ENCODE measurements at places on chromosomes 2 and 18.

DNA sequence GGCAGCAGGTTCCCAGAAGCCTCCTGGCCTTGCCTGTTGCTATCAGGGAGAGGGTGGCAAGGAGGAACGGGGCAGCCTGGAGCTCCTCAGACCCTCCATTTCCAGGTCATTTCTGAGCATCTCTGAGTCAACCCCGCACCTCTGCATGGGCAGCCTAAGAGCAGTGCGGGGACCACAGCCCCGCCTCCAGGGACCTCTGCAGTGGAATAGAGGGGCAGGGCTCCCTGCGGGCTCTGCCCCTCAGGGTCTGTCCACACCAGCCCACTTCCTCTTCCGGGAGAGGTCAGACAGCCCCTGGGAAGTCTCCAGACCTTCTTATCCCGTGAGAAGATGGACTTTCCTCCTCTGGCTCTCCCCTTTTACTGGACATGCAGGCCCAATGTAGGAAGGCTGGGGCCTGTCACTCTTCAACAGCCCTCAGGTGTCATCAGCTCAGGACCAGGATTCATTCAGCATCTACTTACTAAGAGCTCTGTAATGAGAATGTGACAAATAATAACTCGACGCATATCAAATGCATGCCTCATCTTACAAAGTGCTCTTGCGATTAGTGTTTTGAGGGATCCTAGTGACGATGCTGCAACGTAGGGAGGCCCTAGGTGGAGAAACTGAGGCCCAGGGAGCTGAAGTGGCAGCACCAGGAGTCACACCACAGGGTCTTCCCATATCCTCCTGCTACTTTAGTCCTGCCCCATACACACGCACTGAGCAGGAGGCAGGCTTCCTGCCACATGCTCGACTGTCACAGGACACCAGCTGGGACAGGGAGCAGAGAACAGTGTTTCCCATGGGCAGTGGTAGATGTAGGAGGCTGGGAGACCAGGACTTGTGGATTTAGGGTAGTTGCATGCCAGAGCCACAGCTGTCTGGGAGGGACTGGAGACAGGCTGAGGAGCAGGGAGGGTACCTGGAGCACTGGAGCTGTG lies 28.0 kb downstream of the SH2D6 start:
- no peak for DNase-seq

GRCh38 chr18:24128700-24129099 lies 10.2 kb upstream of the CABYR start:
- DNase-seq: no peak

DNA sequence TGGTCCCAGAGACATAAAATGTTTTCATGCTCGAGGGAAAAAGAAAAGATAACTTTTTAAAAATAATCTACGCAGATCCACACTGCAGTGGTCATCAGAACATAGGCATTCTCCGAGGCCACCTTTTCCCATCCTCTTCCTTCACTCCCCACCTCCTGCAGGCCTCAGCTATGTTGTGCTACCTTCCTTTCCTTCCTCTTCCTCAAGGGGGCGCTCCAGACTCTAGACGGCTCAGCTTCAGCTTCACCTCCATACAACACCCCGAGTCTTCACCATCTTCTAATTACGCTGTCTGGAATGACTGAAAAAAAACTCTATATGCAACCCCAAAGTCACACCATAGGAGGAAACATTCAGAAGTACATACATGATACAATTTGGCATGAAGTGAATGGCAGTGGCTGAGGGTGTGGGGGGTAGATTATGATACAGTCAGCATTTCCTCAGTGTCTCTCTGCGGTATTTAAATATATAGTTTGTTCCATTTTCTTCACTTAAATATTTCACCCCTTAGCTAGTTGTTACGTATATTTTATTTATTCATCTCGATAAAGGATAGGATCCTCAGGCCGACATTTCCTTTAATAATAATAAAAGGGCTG lies 583.6 kb downstream of the IRS1 start:
- peak; percentile 56 for DNase-seq

DNA sequence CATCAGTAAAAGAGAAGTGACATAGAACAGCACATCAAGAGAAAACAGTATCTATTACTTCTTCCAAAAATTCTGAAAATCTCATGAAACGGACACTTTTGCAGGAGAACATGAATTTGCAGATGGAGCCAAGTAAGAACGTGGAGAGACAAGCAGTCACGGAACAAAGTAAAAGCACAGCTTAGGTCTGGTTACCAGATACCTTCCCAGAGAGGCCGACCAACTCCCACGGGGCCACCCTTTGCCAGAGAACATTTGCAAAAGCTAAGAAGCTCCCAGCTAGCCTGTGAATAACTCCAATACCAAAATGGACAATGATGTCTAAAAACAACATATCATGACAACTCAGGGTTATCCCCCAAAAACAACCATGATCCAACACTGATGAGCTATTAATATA lies 38.9 kb downstream of the THAP4 start:
- no peak for DNase-seq

DNA sequence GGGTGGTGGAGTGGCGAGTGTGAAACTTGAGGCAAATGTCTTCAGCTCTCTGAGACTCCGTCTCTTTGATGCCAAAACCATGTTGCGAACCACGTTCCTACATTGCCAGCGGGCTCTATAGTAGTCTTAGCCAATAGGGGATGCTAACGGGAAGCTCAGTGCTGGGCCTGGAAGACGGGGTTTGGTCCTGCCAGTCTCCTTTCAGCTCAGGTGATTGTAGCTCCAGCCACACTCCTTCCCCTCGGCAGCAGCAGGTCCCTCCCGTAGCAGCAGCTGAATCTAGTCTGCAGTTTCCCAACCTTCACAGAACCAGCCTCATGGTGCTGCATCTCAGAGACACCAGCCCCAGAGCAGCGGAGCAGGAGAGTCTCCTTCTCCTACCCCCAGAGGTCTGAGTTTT lies 109.7 kb downstream of the TFCP2L1 start:
- DNase-seq: no peak

DNA sequence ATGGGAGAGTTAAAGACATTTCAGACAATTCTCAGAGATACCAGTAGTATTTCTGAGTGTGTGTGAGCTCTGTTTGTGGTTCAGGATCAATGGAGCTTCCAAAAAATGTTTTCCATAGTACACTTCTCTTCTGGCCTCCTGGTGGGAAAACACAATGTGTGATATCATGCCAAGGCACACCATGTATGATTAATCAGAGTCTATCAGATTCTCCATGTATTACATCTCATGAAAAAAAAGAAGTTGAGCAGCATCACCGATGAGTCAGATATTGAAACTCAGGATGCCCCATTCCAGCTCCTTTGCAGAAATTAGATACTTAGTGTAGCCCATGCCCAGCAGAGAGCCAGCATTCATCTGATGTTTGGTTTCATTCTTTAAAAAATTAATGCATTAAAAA lies 620.3 kb upstream of the POU3F3 start:
- no peak for DNase-seq

DNA sequence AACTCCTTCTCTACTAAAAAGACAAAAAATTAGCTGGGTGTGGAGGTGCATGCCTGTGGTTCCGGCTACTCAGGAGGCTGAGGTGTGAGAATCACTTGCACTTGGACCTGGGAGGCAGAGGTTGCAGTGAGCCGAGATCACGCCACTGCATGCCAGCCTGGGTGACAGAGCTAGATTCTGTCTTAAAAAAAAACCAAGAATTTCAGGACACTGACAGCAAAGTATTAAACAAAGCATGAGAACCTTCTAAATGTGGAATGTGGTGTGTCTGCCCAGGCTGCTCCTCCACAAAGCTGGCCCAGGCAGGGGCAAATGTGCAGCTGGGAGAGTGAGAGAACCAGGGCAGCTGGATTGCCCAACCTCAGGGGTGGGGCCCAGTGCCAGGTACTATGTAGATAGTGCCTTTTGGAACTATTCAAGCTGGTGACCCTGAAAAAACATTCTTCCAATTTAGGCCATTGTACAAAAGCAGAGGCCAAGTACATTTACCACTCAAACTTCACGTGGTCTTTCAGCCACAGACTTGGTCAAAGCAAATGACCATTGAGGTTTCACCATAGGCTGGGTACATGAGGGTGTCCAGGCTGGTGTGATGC lies 6.7 kb upstream of the UGT1A5 start:
- no peak for DNase-seq

- DNase-seq: no peak
Measured at GRCh38 chr2:22359071-22359672, 1025.8 kb upstream of the KLHL29 start.

GRCh38 chr18:7198326-7198725 lies 32.6 kb upstream of the LRRC30 start:
- DNase-seq: no peak

DNA sequence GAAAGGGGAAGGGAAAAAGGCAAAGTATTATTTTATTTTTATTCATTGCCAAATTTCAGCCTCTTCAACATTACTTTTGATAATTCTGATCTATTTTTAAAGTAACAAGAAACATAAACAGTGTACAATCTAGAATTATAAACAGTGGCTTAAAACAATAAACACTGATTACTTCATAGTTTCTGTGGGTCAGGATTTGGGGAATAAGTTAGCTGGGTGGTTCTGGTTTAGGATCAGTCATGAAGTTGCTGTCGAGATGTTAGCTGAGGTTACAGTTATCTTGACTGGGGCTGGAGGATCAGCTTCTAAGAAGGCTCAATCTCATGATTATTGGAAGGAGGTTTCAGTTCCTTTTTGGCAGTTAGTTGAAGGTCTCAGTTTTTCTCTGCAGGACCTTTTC lies 109.2 kb downstream of the SCN2A start:
- no peak for DNase-seq

- no peak for DNase-seq
Measured at GRCh38 chr18:67995769-67996168, 479.2 kb upstream of the DSEL start.

GRCh38 chr2:20972792-20973565 lies 70.9 kb downstream of the APOB start:
- no peak for DNase-seq

GRCh38 chr2:178328037-178328436 lies 122.9 kb downstream of the PRKRA start:
- no peak for DNase-seq

GRCh38 chr2:42652086-42652485 lies 83.7 kb downstream of the MTA3 start:
- no peak for DNase-seq

DNA sequence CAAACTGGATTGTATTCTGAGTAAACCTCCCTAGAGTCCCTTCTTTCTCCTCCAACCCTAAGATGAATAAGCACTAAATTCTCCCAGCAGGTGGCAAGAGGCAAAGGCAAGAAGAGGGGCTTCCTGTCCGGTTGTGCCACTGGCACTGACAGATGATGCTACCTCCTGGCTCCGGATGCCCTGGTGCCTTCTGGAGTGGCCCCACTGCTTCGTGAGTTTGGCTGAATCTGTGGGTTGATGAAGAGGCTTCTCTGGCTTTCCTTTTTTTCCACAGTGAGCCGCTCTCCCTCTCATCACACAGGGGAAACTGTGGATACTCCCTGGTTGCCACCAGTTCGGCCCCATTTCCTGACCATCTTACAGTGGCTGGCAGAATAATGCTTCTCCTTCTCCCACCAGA lies 404.7 kb downstream of the GALR1 start:
- DNase-seq: no peak

- peak; percentile 65 for DNase-seq
Measured at GRCh38 chr2:128734521-128735295, 416.0 kb upstream of the HS6ST1 start.

GRCh38 chr2:133177196-133177595 lies 391.1 kb downstream of the NCKAP5 start:
- no peak for DNase-seq

DNA sequence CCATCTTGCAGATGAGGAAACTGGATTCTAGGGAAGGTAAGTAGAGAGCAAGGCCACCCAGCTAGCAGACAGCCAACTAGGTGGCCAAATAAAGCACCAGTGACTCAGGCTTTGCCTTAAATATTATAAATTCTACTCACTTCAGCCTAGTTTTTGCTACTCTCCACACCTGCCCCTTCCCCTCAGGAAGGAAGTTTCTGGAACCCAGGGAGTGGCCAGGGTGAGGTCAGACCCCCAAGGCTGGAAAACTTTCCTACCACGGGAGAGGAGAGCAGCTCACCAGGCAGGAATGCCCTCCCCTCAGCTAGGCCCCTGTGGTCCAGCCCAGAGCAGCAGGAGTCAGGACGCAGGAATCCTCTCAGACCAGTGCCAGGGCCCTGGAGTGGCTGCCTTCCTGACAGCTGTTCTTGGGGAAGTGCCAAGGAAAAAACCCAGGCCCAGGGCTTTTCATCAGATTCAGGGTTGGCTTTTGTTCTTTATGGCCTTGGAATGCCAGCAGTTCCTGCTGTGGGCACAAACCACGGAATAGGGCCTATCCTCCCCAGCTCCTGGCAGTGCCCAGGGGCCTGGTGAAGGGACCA lies 5.1 kb upstream of the PAX8 start:
- DNase-seq: no peak

DNA sequence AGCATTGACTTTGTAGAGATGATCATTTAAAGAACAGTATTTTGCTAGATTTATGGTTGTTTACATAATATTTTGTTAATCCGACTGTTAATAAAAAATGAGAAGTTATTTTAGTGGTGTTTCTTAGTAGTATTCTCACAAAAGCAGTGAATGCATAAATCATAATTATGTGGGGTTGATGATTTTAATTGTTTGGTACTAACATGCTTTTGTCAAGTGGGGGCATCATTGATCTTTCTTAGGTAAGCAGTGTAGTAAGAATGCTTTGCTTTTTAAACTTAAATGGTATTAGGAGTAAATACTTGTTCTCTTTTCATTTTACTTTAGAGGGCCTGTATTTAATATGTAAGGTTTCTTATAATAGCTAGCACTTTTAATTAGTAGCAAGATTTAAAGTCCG lies 109.2 kb upstream of the OTX1 start:
- no peak for DNase-seq

DNA sequence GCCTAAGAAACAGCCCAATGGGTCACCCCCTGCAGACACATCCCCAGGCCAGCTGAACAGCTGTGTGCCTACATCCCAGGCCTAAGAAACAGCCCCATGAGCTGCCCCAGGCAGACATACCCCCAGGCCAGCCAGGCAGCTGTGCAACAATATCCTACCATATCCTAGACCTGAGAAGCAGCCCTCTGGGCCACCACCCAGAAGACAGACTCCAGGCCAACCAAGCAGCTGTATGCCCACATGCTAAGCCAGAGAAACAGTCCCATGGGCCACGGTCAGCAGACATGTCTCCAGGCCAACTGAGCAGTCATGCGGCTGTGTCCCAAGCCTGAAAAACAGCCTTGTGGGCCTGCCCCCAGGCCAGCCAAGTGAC lies 205.5 kb downstream of the ATAD2B start:
- DNase-seq: no peak

- no peak for DNase-seq
Measured at GRCh38 chr2:132374551-132374950, 42.1 kb upstream of the GPR39 start.

DNA sequence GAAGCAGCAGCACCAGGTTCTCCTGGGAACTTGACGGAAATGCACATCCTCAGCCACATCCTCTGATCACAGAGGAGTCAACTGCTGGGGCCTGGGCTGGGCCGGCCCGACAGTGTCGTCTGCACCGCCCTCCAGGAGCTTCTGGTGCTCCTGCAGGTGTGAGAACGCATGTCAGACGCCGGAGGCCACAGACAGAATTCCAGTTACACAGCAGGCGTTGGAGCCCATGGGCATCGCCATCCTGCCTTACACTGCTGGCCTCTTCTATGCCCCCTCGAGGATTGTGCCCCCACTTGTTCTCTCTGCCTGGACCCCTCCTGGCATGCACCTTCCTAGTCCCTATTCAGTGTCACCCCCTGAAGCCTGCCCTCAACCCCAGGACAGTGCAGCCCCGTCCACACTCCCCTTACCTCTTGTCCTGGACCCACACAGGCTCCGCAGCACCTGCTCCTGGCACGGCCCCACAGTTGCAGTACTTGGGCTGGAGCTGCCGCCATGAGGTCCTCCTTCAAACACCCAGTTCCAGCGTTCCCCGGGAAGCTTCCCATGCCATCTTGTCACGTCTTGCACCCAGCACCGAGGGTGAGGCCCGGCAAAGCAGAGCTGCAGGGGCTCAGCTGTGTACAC lies 37.5 kb downstream of the ADI1 start:
- DNase-seq: no peak
